ENCODE measurements at places on chromosomes 3 and 15.

DNA sequence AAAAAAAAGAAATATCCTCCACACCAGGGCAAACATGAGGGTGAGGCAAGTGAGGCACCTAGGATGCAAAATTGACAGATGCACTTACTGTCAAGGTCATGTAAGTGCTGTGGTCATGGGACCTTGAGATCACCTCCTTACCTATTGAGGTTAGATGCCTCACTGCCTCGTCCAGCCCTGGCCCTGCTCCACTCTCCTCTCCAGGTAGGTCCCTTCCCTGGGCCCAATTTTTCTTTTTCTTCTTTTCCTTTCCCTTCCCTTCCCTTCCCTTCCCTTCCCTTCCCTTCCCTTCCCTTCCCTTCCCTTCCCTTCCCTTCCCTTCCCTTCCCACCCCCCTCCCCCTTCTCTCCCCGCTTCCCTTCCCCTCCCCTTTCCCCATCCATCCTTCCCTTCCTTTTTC, 71.1 kb upstream of the DLG1 start:
- DNase-seq: no peak

DNA sequence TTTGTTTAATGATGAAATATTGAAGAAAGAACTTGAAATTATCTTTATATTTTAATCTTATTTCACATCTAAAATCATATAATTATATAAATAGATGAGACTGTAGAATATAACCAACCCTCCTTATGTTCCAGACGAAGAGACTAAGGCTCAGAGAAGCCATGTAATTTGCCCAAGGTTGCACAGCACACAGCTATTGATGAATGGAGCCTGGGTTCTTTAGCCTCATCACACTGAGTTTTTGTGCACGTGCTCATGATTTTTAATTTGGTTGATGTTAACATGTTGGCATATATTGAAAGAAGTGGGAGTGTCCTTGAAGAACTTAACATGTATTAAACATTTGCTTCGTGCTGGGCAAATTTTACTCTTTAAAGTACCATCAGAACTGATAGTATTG, 151.6 kb downstream of the FNDC3B start:
- DNase-seq: no peak

DNA sequence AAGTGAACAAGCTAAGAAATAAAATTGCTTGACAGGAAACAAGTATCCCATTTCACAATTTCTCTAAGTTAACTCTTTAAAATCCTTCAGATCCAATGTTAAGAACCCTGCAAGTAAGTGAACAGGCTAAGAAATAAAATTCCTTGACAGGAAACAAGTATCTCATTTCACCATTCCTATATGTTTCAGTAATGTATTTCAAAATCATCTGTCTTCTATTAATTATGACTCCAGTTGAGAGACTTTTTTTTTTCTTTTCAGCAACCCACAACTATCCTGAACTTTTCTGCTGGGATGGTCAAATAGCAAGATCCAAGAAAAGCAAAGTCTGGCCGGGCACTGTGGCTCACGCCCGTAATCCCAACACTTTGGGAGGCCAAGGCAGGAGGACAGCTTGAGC, 2.4 kb upstream of the SLC12A6 start:
- DNase-seq: no peak

DNA sequence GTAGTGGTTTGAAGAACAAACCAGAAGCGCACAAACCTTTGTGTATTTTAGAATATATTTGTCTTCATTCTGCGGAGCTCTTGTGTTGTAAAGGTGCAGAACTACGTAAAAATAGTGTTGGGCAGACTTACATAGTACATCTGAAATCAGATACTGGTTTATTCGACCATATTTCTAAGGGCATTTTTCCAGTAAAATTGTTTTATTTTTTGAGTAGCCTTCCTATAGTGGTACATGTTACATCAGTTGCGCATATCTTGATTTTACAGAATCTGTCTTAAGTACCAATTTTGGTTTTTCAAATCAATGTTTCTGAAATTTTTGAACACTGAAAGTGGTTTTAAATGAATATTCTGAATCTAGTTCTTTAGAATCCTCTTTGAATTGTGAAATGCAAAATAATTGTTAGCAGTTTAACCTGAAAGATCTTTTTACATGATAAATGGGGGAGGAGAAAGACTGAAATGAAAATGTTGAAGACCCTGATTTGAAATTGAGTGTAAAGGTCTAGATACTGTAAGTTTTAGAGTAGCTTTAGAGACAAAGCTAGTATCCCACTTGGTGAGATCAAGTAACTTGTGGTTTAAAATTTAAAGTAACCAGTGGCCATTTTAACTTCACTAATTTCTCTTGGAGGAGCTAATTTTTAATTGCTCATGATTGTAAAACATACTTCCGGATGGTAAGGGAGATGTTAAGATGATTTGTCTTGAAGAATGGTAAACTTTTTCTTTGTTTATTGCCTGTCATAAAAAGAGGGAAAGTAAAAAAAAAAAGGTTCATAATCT, 15.5 kb upstream of the CHD2 start:
- no peak for DNase-seq

DNA sequence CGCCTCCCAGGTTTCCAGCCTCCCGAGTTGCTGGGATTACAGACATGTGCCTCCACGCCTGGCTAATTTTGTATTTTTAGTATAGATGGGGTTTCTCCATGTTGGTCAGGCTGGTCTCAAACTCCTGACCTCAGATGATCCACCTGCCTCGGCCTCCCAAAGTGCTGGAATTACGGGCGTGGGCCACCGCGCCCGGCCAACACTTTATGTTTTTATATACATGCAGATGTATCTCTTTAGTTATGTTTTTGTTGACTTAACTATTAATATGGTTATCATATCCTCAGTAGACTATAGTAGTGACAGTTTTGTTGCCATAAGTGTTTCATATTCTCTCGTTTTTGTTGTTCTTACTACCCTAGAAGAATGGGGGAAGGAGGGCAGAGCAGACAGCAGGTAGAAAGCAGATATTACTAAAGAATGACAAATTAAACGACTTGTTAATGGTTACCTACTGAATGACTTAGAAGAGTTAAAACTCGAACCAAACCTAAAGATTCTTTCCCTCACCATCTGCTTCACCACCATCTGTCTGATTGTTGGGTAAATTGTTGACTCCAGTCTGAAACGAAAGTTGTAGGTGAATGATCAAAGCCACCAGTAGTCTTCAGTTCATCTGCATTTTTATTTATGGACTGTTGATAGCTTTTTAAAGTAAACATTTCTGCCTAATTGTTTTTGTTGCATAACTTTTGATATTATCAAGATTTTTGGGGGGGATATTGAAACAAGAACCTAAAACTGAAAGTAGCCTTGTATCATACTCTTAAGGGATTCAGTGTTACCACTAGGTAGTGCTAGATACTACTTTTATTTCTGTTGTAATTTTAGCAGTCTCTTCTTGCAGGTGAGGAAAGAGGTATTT, 89.3 kb downstream of the RASA2 start:
- no peak for DNase-seq

GRCh38 chr3:126097801-126098200, 13.9 kb upstream of the SLC41A3 start:
- DNase-seq: no peak

DNA sequence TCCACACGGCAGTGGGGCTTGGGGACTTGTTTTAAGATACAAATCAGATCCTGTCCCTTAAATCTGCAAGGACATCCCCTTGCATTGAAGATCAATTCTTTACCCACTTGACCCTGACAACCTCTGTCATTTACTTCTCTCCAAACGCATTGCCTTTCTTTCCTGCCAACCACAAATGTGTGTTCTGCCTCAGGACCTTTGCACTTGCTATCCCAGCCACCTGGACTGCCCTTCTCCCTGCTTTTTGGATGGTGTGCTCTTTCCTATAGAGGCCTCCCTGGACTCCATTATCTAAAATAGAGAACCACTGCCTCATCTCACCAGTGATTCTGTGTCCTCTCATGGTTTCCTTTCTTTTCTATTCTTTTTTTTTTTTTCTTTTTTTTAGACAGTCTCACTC, 1.5 kb upstream of the RPL29 start:
- no peak for DNase-seq

DNA sequence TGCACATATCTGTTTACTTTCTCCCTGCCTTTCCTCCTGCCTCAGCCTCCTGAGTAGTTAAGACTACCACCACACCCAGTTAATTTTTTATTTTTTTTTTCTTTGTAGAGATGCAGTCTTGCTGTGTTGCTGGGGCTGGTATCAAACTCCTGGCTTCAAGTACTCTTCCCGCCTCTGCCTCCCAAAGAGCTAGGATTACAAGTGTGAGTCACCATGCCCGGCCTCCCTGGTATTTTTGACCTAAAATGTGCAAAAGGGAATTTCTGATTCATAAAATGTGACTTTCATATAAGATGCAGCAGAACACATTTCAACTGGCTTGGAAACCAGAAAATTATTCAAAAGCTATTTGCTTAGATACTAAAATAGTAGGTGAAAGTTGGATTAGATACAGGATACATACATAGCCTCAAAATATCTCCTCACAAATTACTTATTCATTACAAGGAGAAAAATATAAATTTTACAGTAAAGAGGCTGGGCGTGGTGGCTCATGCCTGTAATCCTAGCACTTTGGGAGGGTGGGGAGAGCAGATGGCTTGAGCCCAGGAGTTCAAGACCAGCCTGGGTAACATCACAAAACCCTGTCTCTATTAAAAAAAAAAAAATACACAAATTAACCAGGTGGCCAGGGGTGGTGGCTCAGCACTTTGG, 32.0 kb downstream of the MAP4 start:
- DNase-seq: no peak

- peak; percentile 59 for DNase-seq
Observed at GRCh38 chr3:97910931-97911351, 61.3 kb downstream of the RIOX2 start.

GRCh38 chr15:99480016-99480810, 85.6 kb upstream of the MEF2A start:
- no peak for DNase-seq

GRCh38 chr3:55720614-55721013, 233.5 kb upstream of the WNT5A start:
- DNase-seq: no peak

GRCh38 chr3:180870008-180870699, 42.3 kb upstream of the FXR1 start:
- DNase-seq: no peak

GRCh38 chr15:36907295-36907694, 193.1 kb downstream of the MEIS2 start:
- no peak for DNase-seq

GRCh38 chr3:38141952-38142273, 3.5 kb downstream of the MYD88 start:
- DNase-seq: no peak

GRCh38 chr15:58336161-58336560, 95.6 kb upstream of the LIPC start:
- no peak for DNase-seq

DNA sequence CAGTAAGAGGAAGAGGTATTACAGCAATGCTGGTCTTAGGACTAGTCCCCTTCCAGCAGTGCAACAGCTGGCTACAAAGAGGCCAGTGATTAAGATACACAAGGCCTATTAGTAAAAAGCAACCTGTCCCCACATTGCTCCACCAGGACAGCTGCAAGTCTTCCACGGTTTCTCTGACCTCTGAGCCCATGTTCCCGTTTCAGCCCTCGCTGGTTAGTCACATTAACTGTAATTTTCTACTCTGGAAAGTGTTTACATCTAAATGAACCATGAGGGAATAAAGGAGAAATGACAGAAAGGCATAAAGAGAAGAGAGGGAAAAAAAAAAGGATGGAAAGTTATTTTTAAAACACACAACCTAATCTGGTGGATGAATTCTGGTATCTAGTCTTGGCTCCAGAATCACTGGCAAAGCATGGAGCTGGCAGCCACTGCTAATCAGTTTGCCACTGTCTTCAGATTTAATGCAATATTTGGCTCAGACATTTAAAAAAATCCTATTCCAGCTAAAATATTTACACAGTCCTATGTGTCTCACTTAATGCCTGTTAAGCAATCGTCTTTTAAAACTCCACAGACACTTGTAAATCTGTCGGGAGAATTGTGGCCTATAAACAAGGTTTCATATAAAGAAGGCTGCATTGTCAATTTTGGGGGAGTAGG, 154.9 kb downstream of the GREM1 start:
- DNase-seq: no peak

DNA sequence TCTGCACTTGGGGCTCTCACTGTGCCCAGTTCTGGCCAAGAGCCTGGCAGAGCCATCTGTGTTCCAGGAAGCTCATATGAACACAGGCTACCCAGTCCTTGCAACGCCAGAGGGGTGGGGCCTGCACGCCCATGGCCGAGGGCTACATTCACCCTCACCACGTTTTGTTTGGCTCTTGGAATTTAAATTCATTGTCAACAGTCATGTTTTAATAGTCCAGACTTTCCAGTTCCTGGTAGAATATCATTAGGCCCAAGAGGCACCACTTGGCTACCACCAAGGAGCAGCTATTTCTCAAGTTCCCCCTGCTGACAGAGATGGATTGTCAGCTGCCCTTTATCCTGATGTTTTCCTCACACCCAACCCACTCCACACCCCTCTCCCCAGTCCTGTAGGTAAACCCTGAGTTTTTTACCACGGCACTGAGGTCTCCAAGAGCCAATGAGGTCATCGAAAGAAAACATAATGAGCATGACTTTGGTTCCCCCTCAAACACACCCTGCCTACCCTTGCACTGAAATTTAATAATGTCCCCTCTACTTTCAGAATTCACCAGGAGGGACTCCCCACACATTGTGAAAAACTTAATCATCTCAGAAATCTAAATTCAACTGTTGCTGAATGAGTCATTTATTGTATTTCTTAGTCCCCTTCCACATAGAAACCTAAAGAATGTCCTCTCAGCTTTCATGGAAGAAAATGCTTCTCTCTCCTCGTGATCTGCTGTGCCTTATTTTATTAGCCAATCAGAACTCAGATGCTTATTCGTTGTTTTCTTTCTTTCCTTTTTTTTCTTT, 125.1 kb downstream of the SHQ1 start:
- no peak for DNase-seq

DNA sequence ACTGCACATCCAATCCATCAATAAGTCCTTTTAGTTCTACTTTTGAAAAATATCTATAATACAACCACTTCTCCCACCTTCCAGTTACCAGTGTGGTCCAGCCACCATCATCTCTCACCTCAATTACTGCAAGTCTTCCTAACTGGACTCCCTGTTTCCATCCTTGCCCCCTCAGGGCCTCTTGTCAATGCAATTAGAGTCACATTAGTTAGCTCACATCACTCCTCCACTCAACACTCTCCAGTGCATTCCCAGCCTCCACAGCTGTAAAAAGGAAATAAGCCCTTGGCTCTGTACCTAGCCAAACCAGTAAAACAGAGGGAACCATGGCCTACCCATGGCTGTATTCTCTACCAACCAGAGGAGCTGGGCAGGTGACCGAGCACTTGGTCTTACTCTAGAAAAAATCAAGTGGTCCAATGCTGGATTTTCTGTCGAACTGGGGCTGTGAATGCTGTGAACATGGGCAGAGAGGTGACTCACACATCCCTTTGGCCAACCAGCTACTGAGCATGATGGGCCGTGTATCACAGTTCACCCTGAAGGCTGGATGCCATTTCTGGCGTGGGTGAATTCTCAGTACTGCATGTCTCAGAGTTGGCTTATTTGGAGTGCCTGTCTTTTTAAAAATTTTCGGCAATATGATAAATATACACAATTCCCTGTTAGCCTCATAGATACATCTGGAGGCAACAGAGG, 62.5 kb upstream of the C15orf61 start:
- DNase-seq: no peak

Measured in CD4-positive, alpha-beta memory T cell (primary cell).